ENCODE measurements at places on chromosomes 1 and 21. TPM values are rescaled to one million over a fixed set of nuclear protein-coding genes. Genes with fewer than 3 reads are reported as not detected.

DNA sequence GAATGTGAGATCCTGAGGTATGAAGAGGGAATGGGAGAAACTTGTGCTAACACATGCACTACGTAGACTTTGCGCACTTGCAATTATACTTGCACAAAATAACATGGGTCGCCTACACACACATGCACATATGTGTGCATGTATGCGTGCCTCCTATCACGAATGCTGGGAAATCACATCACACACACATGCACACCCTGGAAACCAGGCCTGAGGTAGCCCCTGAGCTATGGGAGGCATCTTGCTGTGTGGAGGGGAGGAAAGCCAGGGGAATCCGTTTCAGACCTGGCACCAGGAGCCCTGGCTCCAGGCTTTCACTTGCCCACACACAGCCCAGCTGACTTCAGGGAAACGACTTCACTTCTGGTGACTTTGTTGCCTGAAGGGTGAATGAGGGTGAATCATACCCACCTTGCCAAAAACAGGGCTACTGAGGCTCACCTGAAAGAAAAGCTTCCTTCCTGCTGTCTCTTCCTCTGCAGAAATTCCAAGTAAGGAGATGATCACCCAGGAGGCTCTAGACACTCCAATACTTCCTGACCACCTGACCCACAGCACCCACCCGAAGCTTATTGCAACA, 136.0 kb upstream of the NGF start:
- DNase-seq: no peak

GRCh38 chr1:15684042-15684461, at the start of gene PLEKHM2:
Gene PLEKHM2 (plus strand): TSS chr1:15684320. CDS start chr1:15684559, 239 bp downstream.
- no peak for DNase-seq

GRCh38 chr1:26336477-26337205, 17.3 kb downstream of the CRYBG2 start:
- DNase-seq: no peak

DNA sequence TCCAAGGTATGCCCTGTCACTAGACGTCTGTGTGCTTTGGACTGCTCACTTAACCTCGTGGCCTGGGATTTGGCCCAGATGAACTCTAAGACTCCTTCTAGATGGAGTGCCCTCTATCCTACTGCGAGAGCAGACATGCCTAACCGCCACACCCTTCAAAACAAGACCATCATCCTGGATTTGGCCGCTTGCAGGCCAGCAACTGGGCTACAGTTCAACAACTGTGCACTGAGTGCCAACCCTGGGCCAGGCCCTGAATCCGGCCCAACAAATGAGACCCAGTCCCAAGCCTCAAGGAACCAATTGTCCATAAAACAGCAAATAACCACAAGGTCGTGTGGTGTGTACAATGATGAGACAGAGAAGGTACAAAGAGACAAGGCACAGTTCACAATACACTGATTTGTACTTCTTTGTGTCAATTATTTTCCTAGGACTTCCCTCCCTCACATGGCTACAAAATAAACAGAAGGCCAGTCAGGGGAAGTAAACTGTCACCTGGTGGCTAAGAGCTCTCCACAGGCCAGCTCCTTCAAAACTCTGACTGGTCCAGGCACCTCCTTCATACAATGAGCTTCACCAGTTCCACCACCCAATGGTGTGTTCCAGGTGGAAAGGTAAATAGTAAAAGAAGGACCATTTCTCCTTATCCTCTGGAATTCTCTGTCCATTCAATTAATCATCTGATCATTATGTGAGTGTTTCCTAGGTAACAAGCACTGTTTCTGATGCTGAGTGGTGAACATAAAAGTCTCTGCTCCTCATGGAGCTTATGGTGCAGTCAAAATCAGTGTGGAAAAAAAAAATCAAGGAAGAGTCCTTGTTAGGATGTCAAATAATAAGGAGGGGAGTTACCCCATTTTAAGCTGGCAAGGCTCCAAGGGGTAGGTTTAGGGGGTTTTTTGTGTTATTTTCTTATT, 60.4 kb downstream of the CAPZB start:
- no peak for DNase-seq

- DNase-seq: no peak
Measured at GRCh38 chr1:54480525-54480848, 67.5 kb upstream of the ACOT11 start.

- no peak for DNase-seq
Measured at GRCh38 chr1:228094432-228095016, 8.6 kb downstream of the C1orf35 start.

DNA sequence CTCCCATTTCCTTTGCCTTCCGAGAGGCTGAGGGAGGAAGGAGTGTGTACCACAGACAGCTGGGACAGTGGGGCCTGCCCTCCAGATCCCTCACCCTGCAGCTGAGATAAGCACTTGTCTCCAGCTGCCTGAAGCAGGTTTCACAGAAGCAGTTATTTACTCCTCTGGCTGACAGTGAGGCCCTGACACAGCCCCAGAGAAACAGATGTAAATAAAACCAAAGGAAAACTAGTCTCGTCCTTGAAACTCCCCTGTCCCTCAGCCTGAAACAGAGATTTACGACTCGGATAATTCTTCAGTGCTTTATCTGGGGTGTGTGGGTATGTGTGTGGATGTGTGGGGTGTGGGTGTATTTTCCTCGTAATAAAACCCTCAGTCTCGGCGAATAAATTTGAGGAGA, 181.1 kb downstream of the IGSF21 start:
- DNase-seq: no peak

RBM11 gene
- polyA plus RNA-seq: 5.5 TPM

Data from left renal pelvis (tissue), 4 donors.